ENCODE measurements at places on chromosomes 4 and X.

GRCh38 chr4:7442574-7443162, 7.9 kb upstream of the PSAPL1 start:
- no peak for DNase-seq

DNA sequence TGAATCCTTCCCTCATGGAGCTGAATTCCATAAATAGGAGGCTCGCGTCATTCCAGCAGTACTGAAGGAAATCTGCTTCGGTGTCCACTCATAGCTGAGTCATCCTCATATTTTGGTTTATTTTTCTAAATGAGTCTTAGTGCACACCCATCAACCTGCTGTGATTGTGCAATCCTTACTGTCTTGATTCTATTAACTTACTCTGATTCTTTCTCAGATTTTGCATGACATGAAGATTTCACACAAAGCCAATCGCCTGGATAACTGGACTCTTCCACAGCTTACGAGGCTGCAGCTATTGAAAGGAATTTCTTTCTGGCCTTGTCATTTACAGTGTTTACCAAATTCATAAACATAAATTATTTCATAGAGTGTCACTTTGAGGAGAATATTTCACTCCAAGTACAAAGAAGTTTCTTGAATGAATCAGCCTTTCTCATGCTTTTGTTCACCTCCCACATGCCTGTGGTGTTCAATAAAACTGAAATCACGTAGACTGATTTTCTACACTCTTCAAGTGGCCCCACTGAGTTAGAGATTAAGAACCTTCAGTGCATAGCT, 207.6 kb upstream of the SLITRK2 start:
- no peak for DNase-seq

DNA sequence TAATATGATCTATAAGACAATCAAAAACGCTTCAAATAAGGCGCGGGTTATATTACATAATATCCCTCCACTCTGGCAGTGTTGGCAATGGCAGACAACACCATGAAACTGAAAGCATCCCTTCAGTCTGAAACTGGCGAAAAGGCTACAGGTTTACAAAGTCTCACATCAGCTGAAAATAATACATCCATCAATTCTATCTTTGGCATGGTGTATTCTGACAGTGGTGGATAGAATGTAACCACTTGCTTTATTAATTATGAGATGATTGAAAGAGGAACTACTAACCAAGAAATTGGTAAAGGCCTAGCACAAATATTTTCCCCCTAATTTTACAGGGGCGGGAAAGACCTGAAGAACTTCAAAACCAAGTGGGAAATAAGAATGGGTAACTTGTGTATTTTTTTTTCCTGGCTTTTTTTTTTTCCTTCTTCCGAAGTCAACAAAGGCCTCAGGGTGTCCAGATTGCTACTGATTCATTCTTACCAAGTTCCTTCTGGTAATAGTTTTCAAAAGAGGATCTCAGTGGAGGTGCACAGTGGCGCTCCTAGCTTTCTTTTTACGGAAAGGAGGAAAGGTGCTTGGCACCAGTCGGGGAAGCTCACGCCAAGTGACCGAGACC, 728 bp downstream of the UBA6 start:
- DNase-seq: peak; percentile 75

DNA sequence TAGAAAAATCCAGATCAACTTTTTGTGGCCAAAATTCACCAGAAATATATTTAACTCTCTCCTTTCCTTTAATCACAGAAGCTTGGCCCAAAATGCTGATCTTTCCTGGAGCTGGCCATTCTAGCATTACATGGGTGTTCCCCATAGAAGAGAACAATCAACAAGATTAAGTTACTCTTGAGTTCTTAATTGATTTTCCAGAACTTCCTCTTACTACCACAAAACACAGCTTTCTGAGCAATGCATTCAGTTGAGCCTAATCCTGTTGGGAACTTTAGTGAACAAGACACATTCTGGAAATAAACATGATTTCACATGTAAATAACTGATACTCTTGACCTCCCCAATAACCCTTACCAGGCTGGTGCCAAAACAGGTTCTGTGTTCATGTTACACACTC, 45.4 kb upstream of the STIM2 start:
- no peak for DNase-seq

DNA sequence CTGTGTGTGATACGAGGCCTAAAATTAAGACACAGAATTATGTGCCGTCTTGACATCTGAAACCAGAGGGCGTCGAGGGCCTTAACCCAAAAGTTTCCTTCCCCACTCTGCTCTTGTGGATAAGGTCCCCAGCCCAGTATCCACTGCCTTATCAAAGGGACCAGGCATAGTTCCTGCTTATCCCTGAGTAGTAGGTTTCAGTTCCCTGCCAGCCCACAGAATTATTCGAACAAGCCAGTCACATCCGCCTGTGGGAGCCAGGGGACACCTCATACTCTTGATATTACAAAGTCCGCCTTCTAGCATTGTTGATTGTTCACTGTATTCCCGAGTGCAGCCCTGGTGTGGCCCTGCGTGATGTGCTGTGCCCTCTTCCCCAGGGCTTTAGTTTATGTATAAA, 5.4 kb upstream of the MMRN1 start:
- peak; percentile 73 for DNase-seq

- DNase-seq: no peak
Observed at GRCh38 chr4:181682367-181683047, 560.7 kb upstream of the TENM3 start.

- DNase-seq: no peak
Observed at GRCh38 chr4:104494822-104495559, at the start of gene CXXC4. CXXC4 (minus strand) TSS chr4:104494894; CDS start chr4:104491802, 3,092 bp downstream.

DNA sequence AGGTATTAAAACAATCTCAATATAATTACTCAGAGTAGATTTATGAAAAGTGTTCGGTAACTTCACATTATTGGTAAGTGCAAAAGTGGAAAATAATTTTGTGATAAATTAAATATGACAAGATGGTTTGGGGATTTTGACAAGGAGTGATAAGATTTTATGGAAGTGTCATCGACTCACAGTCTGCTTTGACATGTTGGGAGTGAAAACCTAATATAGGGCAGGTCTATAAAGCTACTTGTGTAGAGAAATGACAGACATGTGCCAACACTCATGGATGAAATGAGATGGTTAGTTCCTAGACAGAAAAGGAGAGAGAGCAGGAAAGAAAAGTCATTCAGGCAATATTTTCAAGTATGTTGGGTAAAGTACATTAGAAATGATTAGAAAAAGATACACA, 456.8 kb downstream of the TRAM1L1 start:
- no peak for DNase-seq

All from inflammatory macrophage treated with lipopolysaccharide for 4 hours (primary cell).